ENCODE measurements at places on chromosomes 4 and X.

GRCh38 chrX:425056-425455, 38.3 kb upstream of the PPP2R3B start:
- no peak for DNase-seq

GRCh38 chr4:185307136-185307950, 88.4 kb downstream of the LRP2BP start:
- no peak for DNase-seq

DNA sequence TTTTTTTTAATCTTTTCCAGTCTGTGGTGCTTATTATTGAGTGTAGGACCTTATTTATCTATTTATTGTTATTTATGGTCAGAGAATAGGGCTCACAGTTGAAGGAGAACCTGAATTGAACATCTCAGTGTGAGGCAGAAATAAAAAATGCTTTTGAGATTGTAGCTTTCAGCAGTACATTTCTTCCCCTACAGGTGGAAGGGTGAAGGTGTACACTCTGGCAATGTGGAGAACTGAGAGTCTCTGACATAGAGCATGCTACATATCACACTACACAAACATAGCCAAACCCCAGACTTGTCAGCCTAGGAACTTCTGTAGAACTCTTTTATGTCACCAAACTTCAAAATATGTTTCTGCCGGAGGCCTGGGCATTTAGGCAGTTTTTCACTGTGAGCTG, 140.2 kb downstream of the STIM2 start:
- no peak for DNase-seq

- DNase-seq: no peak
Measured at GRCh38 chr4:145102619-145103018, 4.5 kb downstream of the ABCE1 start.

- no peak for DNase-seq
Measured at GRCh38 chr4:162229670-162230069, 65.9 kb upstream of the FSTL5 start.

GRCh38 chr4:142044271-142044670, 407.9 kb downstream of the IL15 start:
- DNase-seq: no peak

DNA sequence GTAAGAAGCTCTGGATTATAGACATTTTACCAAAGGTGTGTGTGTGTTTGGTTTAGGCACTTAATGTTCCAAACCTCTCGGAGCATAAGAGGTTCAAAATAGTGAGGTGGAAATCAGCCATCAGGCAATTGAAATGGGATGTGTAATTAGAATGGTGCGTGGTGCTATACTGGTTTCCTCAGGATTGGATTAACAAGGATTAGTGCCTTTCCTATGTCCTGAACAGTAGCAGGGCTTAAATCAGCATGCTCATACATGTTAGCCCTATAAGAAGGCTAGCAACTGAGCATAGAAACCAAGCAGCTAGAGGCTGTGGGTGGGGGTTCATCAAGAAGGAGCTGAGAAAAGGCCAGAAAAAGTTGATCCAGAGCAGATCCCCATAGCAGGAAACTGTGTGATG, 256.8 kb upstream of the CXXC4 start:
- DNase-seq: no peak

DNA sequence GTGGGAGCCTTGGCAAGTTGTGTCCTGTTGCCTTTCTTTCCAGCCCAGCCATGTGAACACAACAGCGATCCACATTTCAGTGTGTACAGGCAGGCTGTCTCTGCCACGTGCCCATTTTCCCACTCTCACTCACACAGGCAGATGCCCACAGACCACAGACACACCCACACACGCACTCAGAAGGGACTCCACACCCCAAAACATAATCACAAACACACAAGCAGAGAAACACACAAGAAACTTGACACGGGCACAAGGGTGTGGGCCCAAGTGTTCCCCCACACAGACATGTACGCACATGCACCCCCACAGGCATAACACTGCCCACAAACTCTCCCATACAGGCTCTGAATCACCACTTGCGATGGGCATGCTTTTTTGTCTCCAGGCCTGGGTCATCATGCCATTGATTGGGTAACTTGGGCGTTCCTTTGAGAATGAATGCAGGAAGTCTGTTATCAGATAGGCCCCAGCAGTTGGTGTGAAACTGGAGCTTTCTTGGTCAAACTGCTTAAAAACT, 84.3 kb downstream of the NBDY start:
- no peak for DNase-seq
